ENCODE measurements at places on chromosomes 6 and 20.
A peak's percentile ranks its signal among the peaks of the same experiment; 100 is the strongest.

- DNase-seq: no peak
Measured at GRCh38 chr6:133855276-133855990, 33.5 kb upstream of the TCF21 start.

DNA sequence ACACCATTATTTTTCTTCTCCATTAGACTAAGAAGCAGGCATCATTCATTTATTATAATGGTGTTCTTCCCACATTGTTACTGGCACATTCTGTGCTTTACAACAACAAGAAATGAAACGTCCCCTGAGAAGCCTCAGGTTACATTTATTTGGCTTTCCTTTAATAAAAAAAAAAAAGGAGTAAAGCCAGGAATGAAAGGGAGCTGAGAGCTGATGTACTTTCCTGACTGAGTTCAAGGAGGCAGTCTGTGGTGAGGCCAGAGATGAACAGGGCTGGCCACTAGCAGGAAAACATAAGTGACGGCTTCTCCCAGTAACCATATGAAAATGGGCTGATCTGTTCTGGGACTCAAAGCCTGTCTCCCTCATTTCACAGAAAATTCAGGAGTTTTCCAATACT is 742.1 kb downstream of the MAFB start:
- DNase-seq: no peak

GRCh38 chr6:141482796-141483597 is 649.7 kb upstream of the GJE1 start:
- DNase-seq: no peak

GRCh38 chr20:63103402-63104311 is 96.9 kb upstream of the BHLHE23 start:
- no peak for DNase-seq

- DNase-seq: peak; percentile 79
Measured at GRCh38 chr6:160010067-160010466, 41.2 kb downstream of the IGF2R start.

DNA sequence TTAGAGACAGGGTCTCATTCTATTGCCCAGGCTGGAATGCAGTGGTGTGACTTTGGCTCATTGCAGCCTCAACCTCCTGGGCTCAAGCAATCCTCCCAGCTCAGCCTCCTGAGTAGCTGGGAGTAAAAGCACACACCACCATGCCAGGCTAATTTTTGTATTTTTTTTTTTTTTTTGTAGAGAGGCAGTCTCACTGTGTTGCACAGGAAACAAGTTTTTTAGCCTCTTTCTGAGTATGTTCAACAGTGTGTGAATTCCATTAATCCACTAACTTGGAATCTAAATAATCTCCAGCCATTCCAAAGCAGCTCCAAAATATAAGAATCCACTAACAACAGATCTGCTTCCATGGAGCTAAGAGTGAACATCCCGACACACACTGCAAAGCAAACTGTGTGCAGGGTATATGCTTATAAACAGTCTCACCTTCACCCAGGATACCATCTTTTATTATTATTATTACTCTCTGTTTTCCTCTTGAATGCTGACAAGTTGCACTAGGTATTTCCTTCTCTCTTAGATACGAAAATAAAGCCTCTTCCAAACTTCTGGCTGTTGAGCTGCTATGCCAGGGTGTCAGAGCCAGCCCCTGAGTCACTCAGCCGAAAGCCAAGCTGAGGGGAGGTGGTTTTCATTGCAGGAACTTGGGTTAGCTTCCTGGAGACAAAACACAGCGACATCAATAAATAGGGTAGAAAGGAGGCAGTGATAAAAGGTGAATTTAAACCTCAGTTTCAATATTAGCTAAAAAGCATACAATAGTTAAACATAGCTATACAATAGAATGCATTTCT is 264.9 kb downstream of the HIVEP2 start:
- no peak for DNase-seq

- no peak for DNase-seq
Measured at GRCh38 chr20:57795977-57796560, 86.3 kb upstream of the PMEPA1 start.

DNA sequence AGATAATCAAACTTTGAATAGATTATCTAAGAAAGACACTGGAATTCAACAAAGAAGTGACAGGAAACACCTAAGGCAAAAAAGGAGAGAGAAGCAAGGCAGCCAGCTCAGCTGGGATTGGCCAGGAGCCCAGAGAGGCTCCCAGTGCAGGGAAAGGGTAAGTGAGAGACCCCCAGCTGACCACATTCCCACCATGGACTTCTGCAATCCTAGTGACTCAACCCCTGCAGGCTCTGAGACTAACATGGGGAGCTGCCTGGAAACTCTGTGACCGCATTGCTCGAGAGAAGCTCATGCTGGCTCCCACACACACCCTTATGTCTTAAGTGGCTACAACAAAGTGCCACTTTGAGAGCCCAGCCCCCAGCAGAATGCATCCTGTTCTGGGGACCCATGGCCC is 215.1 kb downstream of the PACRG start:
- peak; percentile 90 for DNase-seq

DNA sequence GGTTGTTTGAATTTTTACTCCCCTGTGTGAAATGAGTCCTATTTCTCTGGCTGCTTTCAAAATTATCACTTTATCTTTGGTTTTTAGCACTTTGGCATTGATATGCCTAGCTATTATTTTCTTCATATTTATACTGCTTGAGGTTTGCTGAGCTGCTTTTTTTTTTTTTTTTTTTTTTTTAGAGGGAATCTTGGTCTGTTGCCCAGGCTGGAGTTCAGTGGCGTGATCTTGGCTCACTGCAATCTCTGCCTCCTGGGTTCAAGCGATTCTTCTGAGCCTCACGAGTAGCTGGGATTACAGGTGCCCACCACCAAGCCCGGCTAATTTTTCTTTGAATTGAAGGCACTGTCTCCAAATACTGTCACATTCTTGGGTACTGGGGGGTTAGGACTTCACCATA is 40.6 kb downstream of the STXBP5 start:
- no peak for DNase-seq
